ENCODE measurements at places on chromosomes 7 and 10.

GRCh38 chr7:97126483-97127171 lies 9.1 kb downstream of the SDHAF3 start:
- H3K4me3 ChIP-seq, result no peak overlapping the region
- H3K27me3 ChIP-seq, result no peaks in the 10 kb centered on the region
- DNase-seq, result no peak

GRCh38 chr7:148044173-148044572 lies 546.4 kb upstream of the C7orf33 start:
- no peak for DNase-seq
- no peaks in the 10 kb centered on the region for H3K36me3 ChIP-seq
- H3K4me1 ChIP-seq, result no peaks in the 10 kb centered on the region

- no peak for DNase-seq
- peaks cover 10% of the 10 kb centered on the region for H3K4me1 ChIP-seq
- no peaks in the 10 kb centered on the region for H3K27me3 ChIP-seq
- H3K4me3 ChIP-seq, result no peak overlapping the region
Measured at GRCh38 chr10:61757525-61758397, 95.0 kb downstream of the CABCOCO1 start.

DNA sequence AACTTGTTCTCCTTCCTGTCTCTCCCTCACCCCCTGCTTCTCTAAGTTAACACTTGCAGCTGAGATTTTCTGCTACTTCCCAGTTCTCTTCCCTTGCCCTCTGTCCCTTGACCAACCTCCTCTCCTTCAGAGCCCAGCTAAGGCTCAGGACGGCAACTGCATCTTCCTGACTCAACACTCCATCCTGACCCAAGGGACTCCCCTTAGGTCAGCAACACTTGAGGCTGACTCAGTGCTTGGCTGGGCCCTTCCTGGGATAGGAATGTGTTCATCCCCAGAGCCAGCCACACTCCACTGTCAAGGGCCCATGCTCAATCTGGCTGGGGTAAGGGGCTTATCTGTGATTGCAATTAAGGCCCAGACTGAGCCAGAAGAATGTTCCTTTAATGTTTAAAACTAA lies 3.4 kb downstream of the CALHM2 start:
- H3K4me1 ChIP-seq, result peaks cover 20% of the 10 kb centered on the region
- no peak overlapping the region for H3K4me3 ChIP-seq
- peaks cover 68% of the 10 kb centered on the region for H3K36me3 ChIP-seq
- no peak overlapping the region for H3K27ac ChIP-seq
- peaks cover 12% of the 10 kb centered on the region for H3K27me3 ChIP-seq

DNA sequence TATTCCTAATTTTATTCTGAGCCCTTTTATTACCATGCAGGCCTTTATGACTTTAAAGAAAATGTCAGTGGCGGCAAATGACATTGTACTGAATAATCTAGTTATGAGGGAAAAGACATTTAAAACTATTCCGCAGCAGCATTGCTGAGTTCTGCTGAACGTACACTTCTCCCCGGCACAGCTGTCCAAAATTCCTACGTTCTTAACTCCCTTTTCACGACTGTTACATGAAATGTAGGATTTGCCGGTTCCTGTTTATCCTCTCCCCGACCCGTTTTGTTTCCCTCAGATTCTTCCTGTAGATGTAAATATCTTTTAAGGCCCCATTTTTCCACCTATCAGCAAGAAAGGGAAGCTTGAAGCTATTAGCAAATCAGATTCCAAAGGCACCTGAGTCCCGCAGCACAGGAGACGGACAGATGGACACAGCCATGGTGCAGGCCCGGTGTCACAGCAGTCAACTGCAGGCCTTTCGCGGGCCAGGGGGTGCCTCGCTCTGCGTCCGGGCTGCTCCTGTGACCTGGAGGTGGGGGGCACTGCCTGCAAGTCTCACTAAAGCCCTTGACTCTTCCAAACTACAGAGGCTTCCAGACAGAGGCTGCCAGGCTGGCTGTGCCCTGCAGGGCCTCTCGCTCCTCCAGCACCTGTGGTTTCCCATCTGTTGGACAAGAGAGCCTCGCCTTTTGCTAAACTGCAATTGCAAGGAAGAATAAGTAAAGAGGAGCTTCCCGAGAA lies 485.0 kb upstream of the MGMT start:
- H3K4me3 ChIP-seq, result no peak overlapping the region
- H3K27ac ChIP-seq, result no peak overlapping the region
- H3K36me3 ChIP-seq, result no peaks in the 10 kb centered on the region
- DNase-seq, result no peak
- no peaks in the 10 kb centered on the region for H3K27me3 ChIP-seq

DNA sequence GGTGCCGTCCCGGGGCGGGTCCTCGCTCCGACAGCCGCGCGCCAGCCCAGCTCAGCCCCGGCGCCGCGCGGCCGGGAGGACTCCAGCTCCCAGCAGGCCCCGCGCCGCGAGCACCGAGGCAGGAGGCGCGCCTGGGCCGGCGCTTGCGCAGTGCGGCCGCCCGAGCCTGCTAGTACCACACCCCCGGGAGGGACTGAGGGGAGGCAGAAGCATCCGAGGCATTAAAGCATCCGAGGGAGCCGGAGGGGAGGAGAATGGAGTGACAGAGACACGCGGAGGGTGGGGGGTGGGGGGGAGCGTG lies at the start of gene GRK5:
Gene GRK5, plus strand, starts transcription at position 206 of the 301 bp plus-strand sequence. CDS start 347 bp downstream, outside the sequence.
- H3K27ac ChIP-seq, result peak within 1 kb of the TSS; percentile 98
- peaks cover 24% of the 10 kb centered on the region for H3K4me1 ChIP-seq
- no peaks in the 10 kb centered on the region for H3K36me3 ChIP-seq
- no peaks in the 10 kb centered on the region for H3K27me3 ChIP-seq
- DNase-seq, result peak; percentile 97
- H3K4me3 ChIP-seq, result peak within 1 kb of the TSS; percentile 90

- H3K27me3 ChIP-seq, result no peaks in the 10 kb centered on the region
- no peaks in the 10 kb centered on the region for H3K4me1 ChIP-seq
- no peaks in the 10 kb centered on the region for H3K36me3 ChIP-seq
- DNase-seq, result no peak
- H3K27ac ChIP-seq, result no peak overlapping the region
Measured at GRCh38 chr10:29617880-29618340, 16.9 kb downstream of the SVIL start.

DNA sequence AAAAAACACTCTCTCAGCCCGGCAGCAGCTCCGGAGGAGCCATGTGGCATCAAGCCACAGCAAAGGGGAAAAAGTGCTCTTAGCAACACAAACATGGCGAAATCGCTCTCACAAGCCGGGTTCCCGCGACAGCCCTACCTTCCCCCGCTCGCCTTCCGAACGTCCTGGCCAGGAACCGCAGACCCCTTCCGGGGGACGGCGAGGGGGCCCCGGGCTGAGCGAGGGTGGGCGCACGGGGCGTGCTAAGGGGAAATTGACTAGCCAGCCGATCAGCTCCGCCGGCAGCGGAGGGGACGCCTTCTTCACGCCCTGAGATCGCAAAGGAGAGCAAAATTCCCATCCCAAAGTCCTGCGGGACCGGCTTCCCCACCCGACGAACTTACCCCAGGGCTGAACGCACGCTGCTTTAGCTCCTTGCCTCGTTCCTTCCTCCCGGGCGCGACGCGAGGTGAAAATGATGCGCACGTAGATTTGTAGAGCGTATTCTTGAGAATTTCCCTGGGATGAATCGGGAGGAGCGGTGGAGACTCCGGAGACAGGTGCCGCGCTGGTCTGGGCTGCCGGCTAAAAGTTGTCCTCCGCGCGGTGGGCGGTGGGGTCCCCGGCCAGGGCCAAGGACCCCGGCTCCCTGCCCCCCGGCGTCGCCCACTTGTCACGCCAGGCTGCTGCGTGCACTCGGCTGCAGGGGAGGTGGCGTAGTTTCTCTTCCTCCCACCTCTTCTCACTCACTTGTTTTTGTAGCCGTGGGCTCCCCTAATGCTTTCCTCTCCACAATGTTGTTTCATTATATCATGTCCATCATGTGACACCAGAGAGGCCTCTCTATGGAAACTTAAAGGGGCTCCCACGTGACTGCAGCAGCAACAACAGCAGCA lies 220.1 kb upstream of the MKLN1 start:
- peaks cover 23% of the 10 kb centered on the region for H3K36me3 ChIP-seq
- peak overlapping the region; percentile 99 for H3K27ac ChIP-seq
- peak overlapping the region; percentile 97 for H3K4me3 ChIP-seq

DNA sequence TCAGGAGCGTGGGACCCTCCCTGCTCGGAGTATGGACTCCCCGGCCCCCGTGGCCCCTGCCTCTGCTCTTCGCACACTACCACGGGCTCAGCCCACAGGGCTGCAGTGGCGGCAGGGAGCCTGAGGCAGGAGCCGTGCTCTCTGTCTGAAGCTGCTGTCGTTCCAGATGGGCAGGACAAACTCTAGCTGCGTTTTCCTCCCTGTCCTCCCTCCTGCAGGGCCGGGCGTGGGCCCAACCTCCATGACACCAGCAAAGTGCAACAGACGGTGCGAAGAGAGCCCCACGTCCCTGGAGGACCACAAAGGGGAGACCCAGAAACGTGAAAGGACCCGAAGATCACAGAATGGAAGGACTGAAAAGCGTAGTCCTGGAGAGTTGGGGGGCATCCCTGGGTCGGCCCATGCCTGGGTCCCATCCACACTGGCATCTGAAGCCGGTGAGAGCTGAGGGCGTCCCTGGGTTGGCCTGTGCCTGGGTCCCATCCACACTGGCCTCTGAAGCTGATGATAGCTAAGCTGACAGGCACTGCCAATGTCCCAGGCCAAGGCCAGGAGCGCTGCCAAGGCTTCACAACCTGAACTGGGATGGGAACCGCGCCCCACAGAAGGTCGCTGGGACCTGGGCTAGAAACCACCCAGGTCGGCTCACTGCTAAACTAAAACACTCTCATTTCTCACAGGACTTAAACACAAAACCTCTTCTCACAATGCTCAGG lies 267.0 kb downstream of the MAD1L1 start:
- DNase-seq, result no peak
- no peaks in the 10 kb centered on the region for H3K27me3 ChIP-seq
- H3K36me3 ChIP-seq, result peaks cover 79% of the 10 kb centered on the region
- no peak overlapping the region for H3K4me3 ChIP-seq
- peak overlapping the region; percentile 83 for H3K27ac ChIP-seq
- peaks cover 27% of the 10 kb centered on the region for H3K4me1 ChIP-seq

- no peak for DNase-seq
- no peaks in the 10 kb centered on the region for H3K4me1 ChIP-seq
Measured at GRCh38 chr7:15567652-15568051, 5.8 kb upstream of the AGMO start.

GRCh38 chr10:7417103-7417623 lies 6.3 kb upstream of the SFMBT2 start:
- H3K27me3 ChIP-seq, result peaks cover 10% of the 10 kb centered on the region
- H3K36me3 ChIP-seq, result no peaks in the 10 kb centered on the region
- DNase-seq, result no peak
- H3K4me3 ChIP-seq, result no peak overlapping the region
- peaks cover 17% of the 10 kb centered on the region for H3K4me1 ChIP-seq

- H3K27ac ChIP-seq, result no peak overlapping the region
- DNase-seq, result no peak
- H3K4me1 ChIP-seq, result peaks cover 9% of the 10 kb centered on the region
Measured at GRCh38 chr10:7526017-7526400, 115.2 kb upstream of the SFMBT2 start.

DNA sequence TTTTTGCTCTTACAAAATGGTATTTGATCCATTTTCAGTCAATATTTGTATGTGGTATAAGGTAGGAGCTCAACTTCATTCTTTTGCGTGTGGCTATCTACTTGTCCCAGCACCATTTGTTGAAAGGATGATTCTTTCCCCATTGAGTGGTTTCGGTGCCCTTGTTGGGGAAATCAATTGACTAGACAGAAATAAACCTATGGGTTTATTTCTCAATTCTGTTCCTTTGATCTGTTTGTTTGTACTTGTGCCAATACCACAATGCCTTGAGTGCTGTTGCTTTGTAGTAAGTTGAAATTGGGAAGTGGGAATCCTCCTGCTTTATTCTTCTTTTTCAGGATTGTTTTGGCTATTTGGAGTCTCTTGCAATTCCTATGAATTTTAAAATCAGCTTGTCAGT lies 41.0 kb downstream of the SNX10 start:
- no peak for DNase-seq
- peaks cover 29% of the 10 kb centered on the region for H3K36me3 ChIP-seq
- H3K4me3 ChIP-seq, result no peak overlapping the region
- H3K4me1 ChIP-seq, result peaks cover 59% of the 10 kb centered on the region
- H3K27me3 ChIP-seq, result no peaks in the 10 kb centered on the region

GRCh38 chr7:30728591-30729100 lies 23.3 kb upstream of the INMT start:
- no peak overlapping the region for H3K4me3 ChIP-seq
- peaks cover 7% of the 10 kb centered on the region for H3K4me1 ChIP-seq
- H3K27ac ChIP-seq, result no peak overlapping the region
- no peak for DNase-seq
- peaks cover 1% of the 10 kb centered on the region for H3K27me3 ChIP-seq

- H3K4me1 ChIP-seq, result no peaks in the 10 kb centered on the region
- H3K4me3 ChIP-seq, result no peak overlapping the region
- H3K27ac ChIP-seq, result no peak overlapping the region
- no peaks in the 10 kb centered on the region for H3K27me3 ChIP-seq
Measured at GRCh38 chr7:34041707-34042106, 136.4 kb downstream of the BMPER start.

- no peaks in the 10 kb centered on the region for H3K27me3 ChIP-seq
- peak overlapping the region; percentile 90 for H3K4me3 ChIP-seq
- DNase-seq, result peak; percentile 16
- peak overlapping the region; percentile 68 for H3K27ac ChIP-seq
- H3K4me1 ChIP-seq, result peaks cover 53% of the 10 kb centered on the region
- peaks cover 9% of the 10 kb centered on the region for H3K36me3 ChIP-seq
Measured at GRCh38 chr7:2403718-2404648, 572 bp downstream of the CHST12 start.

GRCh38 chr7:7821517-7821916 lies 103.1 kb upstream of the RPA3 start:
- H3K4me3 ChIP-seq, result no peak overlapping the region
- peaks cover 15% of the 10 kb centered on the region for H3K36me3 ChIP-seq
- no peaks in the 10 kb centered on the region for H3K27me3 ChIP-seq
- H3K4me1 ChIP-seq, result peaks cover 21% of the 10 kb centered on the region
- no peak overlapping the region for H3K27ac ChIP-seq
- DNase-seq, result no peak

- no peak for DNase-seq
- H3K27ac ChIP-seq, result no peak overlapping the region
- H3K4me1 ChIP-seq, result no peaks in the 10 kb centered on the region
- H3K36me3 ChIP-seq, result no peaks in the 10 kb centered on the region
- no peaks in the 10 kb centered on the region for H3K27me3 ChIP-seq
Measured at GRCh38 chr7:33792041-33792440, 113.3 kb upstream of the BMPER start.

GRCh38 chr7:105788816-105789349 lies 87.5 kb downstream of the ATXN7L1 start:
- H3K4me1 ChIP-seq, result peaks cover 8% of the 10 kb centered on the region
- H3K4me3 ChIP-seq, result no peak overlapping the region
- no peak for DNase-seq
- peaks cover 5% of the 10 kb centered on the region for H3K27me3 ChIP-seq
- H3K27ac ChIP-seq, result no peak overlapping the region

GRCh38 chr7:149621776-149622175 lies 124.2 kb upstream of the ZNF746 start:
- peak overlapping the region; percentile 29 for H3K4me3 ChIP-seq
- H3K27me3 ChIP-seq, result peaks cover 3% of the 10 kb centered on the region
- H3K27ac ChIP-seq, result peak overlapping the region; percentile 85
- peaks cover 47% of the 10 kb centered on the region for H3K36me3 ChIP-seq

- no peak overlapping the region for H3K4me3 ChIP-seq
- no peaks in the 10 kb centered on the region for H3K27me3 ChIP-seq
- H3K27ac ChIP-seq, result no peak overlapping the region
- no peaks in the 10 kb centered on the region for H3K4me1 ChIP-seq
- H3K36me3 ChIP-seq, result no peaks in the 10 kb centered on the region
- no peak for DNase-seq
Measured at GRCh38 chr7:78510580-78511188, 712.1 kb downstream of the PHTF2 start.

GRCh38 chr10:131618587-131619267 lies 282.1 kb upstream of the PPP2R2D start:
- no peaks in the 10 kb centered on the region for H3K36me3 ChIP-seq
- H3K4me3 ChIP-seq, result no peak overlapping the region
- no peaks in the 10 kb centered on the region for H3K4me1 ChIP-seq
- peaks cover 22% of the 10 kb centered on the region for H3K27me3 ChIP-seq
